ENCODE measurements at places on chromosomes 7 and 10.
A peak's percentile ranks its signal among the peaks of the same experiment; 100 is the strongest.

DNA sequence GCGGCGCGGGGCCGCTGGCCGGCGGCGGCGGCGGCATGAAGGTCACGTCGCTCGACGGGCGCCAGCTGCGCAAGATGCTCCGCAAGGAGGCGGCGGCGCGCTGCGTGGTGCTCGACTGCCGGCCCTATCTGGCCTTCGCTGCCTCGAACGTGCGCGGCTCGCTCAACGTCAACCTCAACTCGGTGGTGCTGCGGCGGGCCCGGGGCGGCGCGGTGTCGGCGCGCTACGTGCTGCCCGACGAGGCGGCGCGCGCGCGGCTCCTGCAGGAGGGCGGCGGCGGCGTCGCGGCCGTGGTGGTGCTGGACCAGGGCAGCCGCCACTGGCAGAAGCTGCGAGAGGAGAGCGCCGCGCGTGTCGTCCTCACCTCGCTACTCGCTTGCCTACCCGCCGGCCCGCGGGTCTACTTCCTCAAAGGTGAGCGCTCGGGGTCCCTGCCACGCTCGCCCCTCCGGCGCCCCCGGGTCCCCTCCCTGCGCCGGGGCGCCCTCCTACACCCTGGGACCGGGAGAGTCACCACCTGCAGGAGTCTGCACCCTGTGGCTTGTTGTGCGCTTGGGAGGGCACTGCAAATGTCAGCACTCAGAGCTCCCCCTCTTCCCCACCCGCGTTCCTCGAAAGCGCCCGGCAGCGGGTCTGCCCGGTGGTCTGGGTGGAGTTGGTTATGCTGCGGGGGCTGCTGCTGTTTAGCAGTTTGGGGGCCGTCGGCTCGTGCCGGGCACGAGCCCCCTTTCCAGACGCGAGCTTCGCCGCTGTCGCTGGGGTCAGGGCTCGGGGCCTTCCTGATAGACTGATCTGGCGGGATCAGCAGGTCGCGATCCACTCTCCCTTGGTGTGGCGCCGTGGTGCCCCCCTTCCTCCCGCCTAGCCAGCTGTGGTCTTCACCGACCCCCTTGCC is 627 bp downstream of the DUSP5 start:
- DNase-seq, result no peak

DNA sequence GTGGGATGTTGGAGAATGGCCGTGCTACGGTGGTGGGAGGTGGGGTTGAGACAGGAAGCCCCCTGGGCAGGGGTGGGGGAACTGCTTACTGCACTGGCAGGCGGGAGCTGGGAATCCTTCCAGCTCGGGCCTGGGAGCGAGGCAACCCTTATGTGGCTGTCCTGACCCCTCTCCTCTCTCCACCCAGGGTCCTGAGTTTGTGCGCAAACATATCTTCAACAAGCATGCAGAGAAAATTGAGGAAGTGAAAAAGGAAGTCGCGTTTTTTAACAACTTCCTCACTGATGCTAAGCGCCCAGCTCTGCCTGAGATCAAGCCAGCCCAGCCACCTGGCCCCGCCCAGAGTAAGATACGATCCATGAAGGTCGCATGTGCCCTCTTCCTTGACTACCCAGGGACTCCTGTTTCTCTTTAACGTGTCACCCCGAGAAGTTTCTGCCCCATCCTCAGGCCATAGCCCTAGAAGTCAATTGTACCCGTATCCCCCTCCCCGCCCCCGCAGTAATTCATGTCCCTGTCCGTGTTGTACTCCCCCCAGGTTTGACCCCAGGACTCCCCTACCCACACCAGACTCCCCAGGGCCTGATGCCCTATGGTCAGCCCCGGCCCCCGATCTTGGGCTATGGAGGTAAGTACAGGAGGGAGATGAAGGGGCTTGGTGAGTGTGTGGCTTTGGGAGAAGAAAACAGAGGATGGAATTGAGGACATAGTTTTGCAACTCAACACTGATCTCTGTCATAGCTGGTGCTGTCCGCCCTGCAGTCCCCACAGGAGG is 1.8 kb downstream of the UFSP1 start:
- DNase-seq, result no peak

GRCh38 chr10:66996996-66997395 is 71.2 kb downstream of the LRRTM3 start:
- no peak for DNase-seq

DNA sequence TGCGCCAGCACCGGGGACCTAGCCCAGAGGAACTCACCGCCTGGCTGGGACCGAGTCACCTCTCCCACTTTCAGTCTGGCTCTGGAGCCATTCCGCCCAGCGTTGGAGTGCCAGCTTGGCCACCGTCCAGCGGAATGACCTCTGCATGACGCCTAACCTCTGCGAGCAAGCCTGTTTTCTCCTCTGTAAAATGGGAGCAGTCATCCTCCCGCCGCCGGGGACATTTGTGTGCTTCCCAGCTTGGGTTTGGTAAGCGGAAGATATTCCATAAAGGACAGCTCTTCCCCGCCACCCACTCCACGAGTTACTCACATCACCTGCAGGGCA is 1.3 kb upstream of the ZCCHC24 start:
- DNase-seq, result no peak

- DNase-seq, result peak; percentile 50
Measured at GRCh38 chr7:18402488-18403183, 92.9 kb upstream of the HDAC9 start.

DNA sequence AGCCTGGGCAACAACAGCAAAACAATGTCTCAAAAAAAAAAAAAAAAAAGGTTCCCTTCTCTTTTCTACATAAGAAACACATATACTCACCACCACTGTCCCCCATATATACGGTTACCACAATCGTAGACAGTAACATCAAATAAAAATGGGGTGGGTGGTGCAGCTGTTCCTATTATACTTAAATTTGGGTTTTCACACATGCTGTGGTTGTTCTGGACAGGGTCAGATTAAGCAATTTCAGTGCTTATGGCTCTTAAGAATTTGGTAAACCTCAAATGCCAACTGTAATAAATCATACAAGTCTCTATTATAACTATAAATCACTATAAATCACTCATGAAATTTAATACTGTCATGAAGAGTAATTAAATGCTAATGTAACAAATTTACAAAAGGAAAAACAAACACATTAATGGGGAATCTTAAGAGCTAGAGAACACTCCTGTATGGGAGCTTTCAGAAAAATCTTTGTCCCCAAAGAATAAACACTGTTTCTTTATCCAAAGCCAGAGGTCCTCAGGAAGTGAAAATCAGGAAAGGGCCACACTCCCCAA is 143.6 kb downstream of the GLI3 start:
- no peak for DNase-seq

GRCh38 chr10:4234661-4235060 is 449.7 kb upstream of the KLF6 start:
- no peak for DNase-seq

DNA sequence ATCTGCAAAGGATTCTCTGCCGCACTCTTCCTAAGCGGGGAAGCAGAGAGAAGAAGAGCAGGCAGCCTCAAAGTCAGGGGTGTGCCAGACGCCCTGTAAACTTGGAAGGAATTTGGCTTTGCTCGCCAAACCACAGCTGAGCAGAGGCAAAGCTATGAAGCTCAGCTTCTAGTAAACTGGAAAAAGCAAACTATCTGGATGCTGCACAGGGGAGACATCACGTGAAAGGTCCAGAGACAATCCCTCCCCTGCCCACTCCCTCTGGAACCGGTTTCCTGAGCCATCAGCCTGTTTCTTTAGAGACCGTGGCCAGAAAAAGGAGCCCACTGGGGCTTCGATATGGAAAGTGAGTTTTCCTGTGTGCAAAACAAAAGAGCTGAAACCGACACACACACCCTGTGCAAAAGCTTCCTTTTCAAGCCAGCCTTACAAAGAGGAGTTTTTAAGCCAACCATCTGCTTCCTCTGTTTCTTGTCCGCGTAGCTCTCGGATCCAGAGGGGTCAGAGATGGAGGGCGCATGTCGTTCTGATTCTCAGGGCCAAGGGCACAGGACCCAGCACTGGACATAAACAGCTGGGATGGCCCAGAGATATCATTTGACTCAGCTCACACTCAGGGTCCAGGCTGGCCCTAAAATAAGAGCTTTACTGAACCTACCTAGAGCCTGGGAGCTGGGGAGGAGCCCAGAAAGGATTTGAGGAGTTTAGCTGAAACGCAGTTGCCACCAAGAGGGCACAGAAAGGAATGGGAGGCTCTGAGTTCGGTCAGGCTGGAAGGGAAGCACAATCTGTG is 58.2 kb upstream of the DNAAF5 start:
- peak; percentile 18 for DNase-seq

- no peak for DNase-seq
Measured at GRCh38 chr10:80501381-80501912, 36.3 kb upstream of the SH2D4B start.

GRCh38 chr7:158322616-158323530 is 264.8 kb downstream of the PTPRN2 start:
- no peak for DNase-seq

GRCh38 chr10:74024600-74024999 is 26.7 kb downstream of the VCL start:
- no peak for DNase-seq

DNA sequence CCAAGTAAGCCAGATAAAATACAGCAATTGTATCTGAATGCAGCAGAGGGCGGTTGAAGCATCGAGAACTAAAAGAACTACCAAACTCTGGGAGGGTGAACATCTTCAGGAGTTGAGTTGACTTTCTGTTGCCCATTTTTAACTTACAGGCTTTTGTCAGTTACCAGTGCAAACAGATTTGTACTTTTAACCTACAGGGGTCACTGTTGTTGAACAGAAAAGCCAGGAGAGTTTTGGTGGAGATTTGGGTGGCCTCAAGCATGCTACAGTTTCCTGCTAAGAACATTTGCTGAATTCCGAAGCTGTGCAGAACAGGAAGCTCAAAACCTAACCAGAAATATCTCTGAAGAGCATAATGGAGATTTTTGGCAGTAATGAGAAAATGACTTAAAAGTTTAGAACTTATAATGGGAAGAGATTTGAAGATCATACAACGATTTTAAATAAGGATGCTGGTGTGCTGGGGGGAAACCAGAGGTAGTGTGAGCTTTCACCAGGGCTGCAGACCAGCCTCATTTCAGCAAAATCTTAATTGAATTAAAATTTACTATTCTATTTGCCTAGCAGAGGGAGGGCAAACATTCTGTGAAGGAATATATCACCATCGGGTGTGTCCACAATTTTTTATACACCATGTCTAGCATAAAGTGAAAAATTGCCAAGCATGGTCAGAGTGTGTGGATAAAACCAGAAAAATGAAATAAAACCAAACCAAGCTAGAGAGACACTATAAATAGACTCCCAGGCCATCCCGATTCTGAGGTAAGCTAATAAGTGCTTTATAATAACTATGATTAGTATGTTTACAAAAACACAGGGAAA is 208.6 kb upstream of the CCDC6 start:
- peak; percentile 61 for DNase-seq

DNA sequence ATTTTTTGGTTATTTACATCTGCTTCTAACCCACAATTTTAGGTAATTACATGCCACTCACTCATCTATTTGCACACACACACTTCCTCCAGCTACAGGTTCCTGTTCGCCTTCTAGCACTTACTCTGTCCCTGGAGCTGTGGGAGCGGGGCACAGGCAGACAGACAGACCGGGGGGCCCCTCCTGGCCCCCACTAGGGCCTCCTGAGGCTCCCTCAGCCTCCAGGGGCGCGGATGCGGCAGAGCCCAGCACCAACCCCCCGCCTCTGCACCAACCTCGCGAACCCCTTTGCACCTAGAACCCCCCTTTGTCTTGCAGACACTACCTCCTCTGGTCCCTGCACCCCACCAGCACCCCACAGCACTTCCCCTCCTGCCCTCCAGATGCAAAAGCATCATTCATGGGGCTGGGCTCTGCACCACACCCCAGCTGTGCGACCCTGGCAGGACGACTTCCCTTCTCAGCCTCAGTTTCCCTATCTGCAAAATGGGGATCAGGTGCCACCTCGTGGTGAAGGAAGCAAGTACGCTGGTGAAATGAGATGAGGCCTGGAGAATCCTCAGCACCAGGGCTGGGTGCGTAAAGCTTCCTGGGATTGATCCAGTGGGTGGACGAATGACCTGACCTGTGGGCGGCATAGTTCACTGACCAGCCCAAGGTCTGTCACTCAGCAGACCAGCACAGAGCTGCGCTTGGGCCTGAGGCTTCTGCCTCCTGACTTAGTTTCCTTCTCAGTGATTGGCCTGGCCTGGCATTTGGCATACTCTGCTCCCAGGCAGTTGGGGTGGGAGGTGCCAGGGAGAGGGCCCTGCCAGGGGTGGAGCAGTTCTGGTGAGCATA is 37.9 kb downstream of the ELFN1 start:
- no peak for DNase-seq

DNA sequence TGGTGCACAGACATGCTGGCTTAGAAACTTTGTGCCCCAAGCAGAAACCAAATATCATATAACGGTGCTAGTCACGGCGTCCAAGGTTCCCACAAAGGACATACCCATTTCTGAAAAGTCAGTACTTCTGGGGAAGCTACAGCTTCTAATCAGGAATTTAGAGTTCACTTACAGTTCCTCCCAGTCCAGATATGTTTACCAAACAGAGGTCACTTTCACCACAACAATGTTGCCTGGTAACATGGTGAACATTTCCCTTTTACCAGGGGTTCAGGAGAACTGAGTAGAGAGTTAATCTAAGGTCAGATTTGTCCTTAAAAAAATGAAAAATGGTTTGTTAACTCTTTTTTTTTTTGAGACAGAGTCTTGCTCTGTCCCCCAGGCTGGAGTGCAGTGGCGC is 265.9 kb upstream of the MKLN1 start:
- no peak for DNase-seq

GRCh38 chr7:158537516-158537882 is 50.1 kb downstream of the PTPRN2 start:
- no peak for DNase-seq

- no peak for DNase-seq
Measured at GRCh38 chr7:2760098-2760889, 72.3 kb downstream of the AMZ1 start.
